Occipital lobe (tissue), 3 donors: ENCODE measurements at places on chromosomes 7 and 10.

GRCh38 chr7:82705517-82706260 lies 262.1 kb upstream of the CACNA2D1 start:
- DNase-seq: no peak

- DNase-seq: no peak
Measured at GRCh38 chr7:11616466-11616865, 215.5 kb downstream of the THSD7A start.

DNA sequence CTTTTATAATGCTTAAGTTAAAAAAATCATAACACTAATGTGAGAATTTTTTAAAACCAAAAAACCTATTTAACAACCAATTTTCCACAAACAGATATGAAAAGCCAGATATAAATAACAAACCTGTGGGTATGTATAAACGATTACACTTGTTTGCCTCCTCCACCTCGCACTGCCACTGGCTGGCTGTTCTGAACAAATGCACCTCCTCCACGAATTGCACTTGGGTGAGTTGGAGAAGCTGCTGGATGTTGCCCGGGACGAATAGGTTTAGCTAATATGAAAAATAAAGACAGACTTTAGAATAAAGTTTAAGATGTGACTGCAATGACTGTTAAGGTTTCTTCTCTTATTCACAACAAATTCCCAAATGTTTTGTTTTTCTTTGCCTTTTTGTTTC lies 40.8 kb downstream of the KIF5B start:
- no peak for DNase-seq

DNA sequence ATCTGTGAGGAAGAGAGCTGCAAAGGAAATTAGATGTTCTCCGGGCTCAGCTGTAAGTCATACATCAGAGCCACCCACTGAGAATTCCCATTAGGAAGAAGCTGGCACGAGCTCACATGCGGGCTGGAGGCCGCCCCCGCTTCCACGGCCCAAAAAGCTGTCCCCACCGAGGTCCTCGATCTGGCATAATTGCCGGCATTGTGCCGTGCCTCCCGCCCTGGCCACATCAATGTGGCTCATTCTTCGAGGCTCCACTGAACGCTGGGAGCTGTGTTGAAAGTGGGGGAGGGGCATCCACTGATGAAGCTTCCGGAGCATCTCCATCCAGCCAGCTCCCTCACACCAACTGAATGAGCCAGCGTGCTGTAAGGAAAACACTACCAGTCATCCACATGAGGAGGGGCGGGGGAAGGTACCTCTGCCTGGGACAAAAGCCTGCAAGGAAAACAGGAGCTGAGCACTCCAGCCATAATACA lies 173.1 kb downstream of the PTPRN2 start:
- DNase-seq: peak; percentile 88

DNA sequence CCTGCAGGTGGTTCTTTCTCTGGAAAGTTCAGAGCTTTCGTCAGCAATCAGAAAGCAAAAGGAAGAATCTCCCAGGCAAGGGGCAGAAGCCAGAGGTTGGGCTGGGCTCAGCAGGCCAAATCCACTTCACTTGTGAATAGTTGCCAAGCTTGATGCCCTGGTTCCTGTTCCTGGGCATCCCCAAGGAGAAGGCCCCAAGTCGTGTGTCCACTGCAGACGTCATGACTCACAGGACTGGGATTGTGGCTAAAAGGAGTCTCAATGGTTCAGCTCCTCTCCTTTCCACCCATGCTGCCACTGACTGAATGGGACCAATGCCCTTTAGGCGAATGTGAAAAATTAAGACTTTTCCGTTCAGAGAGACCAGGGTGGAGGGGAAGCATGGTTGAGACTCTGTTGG lies 38.6 kb upstream of the TRIM8 start:
- DNase-seq: no peak

DNA sequence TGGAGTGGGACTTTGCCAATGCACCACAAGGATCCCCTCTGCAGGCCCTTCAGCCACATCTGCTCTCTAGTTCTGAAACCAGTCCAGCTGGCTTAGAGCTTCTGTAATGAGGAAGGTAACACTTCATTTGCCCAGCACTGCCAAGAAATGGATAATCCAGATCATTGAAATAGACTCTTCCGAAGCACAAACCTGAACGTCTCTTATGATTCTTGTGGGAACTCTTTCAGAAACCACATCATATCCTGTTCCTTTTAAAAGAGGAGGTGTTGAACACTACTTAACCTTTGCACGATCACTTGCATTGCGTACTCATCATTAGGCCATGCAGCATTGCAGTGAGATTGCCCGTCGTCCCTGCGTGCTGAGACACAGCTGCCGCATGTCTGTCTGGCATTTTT lies 25.8 kb upstream of the PLPP4 start:
- no peak for DNase-seq

GRCh38 chr10:89351412-89351779 lies 23.6 kb downstream of the IFIT3 start:
- no peak for DNase-seq

GRCh38 chr10:77637532-77638320 lies at the start of gene KCNMA1:
Gene KCNMA1, minus strand, starts transcription at chr10:77637808.
- DNase-seq: peak; percentile 28

GRCh38 chr7:22771194-22771871 lies 44.3 kb downstream of the IL6 start:
- no peak for DNase-seq

DNA sequence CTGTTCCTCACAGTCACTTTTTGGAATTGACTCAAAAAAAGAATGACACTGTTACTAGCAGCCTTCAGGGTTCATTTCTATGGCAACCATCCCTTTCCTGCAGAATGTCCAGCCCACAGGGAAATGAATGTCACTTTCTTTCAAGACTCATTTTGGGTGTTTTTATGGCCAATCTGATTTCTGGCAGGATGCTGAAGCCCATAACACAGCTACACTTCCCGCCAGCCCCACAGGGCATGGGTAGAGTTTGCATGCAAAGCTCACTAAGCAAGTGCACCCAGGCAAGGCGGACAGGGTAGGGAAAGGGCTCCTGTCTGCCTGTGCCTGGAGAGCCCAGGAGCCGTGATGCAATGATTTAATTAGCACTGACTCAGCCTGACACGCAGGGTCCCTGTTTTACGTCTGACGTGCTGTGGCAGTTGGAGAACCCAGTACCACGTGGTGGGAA lies 26.1 kb upstream of the GPAM start:
- DNase-seq: no peak

DNA sequence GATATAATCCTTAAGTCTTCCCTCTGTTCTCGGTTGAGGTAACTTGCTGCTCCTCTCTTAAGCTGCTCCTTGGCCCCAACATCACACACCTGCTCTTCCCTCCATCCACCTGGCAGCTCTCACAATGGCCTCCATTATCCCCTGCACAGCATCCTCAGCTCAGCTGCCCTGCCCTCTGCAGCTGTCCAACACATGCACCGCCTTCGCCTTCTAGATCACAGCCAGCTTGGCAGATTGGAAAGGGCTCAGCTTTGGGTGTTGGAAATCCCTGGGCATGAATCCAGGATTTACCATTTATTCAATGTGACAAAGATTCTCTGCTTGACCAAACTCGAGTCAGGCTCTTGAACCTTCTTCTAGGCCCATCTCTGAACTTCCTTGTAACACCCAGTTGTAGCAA lies 20.6 kb downstream of the RGR start:
- DNase-seq: peak; percentile 5

DNA sequence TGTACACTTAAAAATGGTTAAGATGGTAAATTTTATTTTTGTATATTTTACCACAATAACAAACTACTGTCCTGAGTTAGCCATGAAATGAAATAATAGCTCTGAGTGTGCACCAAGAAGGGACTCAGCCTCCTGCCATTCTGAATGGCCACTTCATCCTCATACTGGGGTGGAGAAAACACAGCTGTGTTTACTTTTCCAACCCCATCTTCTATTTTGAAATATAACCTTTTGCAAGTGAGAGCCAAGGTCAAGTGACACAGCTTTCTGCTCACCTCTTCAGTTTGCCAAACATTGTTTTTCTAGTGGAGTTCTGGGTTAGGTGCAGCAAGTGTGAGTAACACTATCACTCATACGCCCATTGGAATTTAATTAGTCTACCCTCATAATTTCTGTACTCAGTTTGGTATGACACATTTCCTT lies 107.4 kb upstream of the GLCCI1 start:
- DNase-seq: no peak

DNA sequence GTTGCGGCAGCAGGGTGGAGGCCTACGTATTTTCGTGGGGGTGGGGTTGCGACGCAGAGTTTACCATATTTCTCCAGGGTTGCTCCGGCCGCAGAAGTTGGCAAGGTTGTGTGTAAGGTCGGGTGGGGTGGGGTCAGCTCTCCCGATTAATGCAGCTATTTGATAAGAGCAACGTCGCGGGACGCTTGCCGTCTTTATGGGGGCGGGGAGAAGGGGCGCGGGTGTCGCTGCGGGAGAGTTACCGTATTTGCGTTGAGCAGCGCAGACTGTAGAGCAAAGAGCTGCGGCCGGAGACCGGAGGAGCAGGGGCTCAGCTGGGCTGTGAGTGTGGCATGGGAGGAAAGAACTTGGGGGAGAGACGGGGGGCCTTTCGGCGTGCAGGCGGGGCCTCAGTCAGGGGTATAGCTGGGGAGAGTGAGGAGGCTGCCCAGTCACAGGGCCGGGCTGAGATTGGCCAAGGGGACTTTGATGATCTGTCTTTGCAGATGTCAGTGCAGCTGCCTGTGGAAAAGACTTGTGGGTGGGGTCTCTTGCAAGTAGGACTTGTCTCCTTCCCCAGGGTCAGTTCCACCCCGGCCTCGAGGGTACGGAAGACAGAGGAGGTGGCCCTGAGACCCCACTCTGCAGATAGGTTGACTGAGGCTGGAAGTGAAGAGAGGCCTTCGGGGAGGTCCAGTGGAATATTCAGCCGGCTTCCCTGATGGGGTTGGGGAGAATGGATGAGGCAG lies 26.6 kb downstream of the ZNF775 start:
- peak; percentile 71 for DNase-seq

DNA sequence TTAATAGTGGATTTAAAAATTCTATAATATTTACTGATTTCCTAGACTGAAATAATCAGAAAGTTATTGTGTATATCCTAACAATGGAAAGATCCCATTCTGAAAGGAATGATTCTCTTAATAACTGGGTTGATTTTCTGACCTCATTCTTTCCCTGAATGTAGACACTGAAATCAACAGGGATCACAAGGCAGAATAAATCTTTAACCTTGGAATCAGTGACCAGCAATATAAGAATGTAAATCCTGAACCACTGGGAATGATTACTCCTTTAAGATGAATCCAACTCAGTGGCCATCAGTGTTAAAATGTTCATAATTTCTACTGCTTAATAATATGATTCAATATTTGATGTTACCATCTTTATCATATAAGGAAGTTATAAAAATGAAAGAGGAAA lies 47.6 kb downstream of the ANKRD26 start:
- no peak for DNase-seq

- no peak for DNase-seq
Measured at GRCh38 chr10:117519286-117519685, 23.3 kb upstream of the EMX2 start.

- DNase-seq: no peak
Measured at GRCh38 chr7:17709599-17709998, 230.7 kb downstream of the SNX13 start.

- peak; percentile 43 for DNase-seq
Measured at GRCh38 chr10:118953598-118954393, 75.7 kb upstream of the NANOS1 start.

DNA sequence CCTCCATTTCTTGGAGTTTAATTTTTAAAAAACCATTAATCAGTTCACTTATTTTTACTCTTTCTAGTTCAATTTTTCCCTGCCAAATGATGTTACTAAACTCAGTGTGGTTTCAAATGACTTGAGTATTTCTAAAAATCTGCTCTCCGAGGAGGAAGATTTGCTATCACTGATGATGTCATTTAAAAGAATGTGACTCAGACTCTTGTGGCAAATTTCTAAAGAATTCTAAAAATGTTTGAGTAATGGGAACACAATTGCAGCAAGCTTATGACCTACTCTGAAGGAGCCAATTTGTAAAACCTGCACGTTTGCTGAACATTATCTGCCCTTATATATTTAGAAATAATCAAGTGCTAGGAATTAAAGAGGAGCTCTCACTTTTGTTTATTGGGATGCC lies 88.6 kb downstream of the SPAG6 start:
- no peak for DNase-seq

DNA sequence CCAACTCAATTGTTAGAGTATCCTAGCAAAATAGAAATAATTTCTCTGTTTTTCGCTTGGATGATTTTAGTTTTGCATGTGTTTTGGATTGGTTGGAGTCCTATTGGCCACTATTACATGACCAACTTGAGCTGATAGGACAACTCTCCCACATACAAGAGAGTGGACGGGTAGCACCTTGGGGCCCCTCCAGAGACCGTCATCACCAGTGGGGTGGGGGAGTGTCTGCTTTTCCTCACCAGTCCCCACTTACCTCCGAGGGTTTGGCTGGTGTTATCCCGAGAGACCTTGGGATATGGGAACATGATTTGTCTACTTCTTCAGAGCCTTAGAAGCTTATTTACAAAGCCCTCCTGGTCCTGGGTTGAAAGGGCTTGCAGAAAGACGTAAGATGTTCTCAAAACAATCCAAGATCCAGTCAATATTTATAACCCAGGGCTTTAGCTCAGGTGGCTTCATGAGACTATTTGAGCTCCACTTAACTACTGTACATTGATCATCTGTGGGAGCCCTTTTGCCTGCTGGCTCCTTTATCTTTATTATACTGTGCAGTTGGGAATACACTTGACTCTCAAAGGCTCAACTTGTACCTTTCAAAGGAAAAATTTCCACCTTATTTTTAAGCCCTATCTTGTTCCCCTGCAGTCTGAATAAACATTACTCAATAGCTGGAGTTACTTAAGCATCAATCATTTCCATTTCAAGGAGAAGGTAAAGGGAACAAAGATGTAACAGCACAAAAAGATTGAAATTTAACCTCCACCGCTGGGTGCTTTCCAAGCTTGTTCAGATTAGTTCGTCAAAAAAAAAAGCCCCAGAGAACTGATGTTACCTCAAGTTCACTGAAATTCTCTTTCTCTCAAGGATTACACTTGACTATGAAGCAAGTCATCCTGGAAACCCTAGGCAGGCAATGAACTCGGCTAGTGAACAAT lies 119.7 kb downstream of the WDR11 start:
- DNase-seq: no peak

DNA sequence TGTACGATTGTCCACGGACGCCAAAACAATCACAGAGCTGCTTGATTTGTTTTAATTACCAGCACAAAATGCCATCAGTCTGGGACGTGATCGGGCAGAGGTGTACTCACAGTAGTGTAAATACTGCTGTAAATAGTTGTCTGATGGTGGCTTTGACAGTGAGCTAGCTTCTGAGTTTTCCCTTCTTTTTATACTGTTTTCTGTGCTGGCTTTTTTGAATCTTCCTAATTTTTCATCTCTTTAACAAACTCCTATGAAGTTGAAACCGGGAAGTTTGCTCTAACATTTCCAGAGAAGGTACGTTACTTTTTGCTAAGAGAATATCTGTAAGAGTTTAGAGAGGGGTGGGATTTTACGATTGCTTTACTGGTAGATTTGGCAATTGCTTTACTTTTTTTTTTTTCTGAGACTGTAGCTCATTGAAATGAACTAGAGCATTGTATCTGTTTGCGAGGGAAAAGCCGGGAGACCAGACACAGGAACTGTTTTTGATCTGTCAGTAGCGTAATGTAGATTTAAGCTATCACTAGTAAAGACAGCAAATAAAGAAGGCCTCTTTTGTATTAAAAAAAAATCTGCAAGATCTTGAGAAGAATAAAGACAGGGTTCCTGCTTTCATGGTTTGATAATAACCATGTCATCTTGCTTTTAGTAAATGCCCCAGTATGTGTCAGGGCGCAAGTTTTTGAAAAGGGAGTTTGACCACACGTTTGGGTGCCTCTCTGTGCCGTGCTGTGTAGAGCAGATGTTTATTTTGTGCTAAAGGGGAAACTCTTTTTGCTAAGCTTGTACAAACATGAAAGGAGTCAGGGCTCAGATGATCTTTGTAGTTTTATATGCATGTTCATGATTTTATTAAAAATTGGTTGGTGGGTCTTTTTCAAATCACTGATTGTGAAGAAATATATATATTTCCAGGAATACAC lies 712 bp downstream of the FOXP2 start:
- DNase-seq: no peak
